Left ventricle myocardium superior (tissue), 1 donor: ENCODE measurements at places on chromosomes 5 and 9.

GRCh38 chr5:75072061-75072460, 19.7 kb upstream of the GCNT4 start:
- DNase-seq = no peak

GRCh38 chr9:93896496-93897033, 58.6 kb downstream of the BARX1 start:
- DNase-seq = no peak

GRCh38 chr5:85663708-85664031, 954.1 kb upstream of the COX7C start:
- no peak for DNase-seq

- DNase-seq = no peak
These were observed 100.4 kb upstream of the LARP1 start for GRCh38 chr5:154654486-154655371.

- no peak for DNase-seq
These were observed 88.4 kb upstream of the BOD1 start for GRCh38 chr5:173704615-173705511.

GRCh38 chr5:108212775-108213346, 169.0 kb downstream of the FBXL17 start:
- DNase-seq = no peak

DNA sequence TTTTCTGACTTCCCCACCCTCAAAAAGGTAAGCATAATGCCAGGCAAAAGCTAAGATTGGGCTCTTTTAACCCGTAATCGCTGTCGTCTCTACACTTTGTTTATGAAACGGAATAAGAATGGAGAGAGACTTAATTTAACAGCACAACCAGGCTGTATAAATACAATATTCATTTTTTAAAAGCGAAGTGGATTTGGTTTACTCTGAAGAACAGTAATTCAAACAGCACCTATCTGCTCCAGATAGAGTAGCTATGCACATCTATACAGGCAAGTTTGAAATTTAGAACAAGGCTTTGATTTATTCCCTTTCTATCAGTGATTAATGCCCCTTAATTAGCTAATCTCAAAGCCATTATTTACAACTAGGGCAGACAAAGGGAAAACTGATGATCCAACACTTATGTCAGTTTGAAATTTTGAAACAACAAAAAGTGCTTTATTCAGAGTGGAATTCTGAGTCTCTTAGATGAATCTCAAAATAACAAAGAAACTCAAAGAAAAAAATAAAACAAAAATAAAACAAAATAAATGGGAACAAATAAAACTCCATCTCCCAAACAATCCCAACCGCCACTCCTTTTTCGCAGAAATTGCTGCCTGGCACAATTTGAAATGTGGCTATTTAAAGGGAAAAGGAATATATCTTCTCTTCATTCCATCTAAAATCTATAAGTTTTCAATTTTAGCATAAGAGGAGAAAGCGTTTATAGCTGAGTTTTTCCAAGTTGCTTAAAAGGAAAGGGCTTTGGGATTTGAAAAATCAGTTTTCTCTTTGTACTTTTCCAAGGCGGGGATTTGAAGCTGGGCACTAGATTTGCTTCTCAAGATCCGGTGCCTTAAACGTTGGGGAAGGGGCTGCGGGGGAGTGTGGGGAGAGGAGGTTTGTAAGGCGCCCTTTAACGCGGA, 298.6 kb downstream of the PARP8 start:
- DNase-seq = no peak

DNA sequence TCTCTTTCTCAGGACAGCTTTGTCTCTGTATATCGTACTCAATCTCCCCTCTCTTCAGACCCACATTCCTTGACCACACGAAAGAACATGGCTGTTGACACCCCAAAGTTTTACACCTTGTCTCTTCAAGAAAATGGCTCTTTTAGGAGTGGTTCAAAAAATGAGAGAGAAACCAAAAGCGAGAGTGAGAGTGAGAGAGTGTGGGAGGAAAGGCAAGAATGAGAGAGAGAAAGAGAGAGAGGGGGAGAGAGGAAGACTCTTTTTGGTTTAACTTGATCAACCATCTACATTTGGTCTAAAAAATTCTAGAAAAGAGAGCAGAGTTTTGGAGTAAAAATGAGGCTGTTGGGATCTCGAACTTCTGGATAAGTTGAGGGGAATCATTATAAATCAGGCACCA, 581.8 kb upstream of the WWC1 start:
- no peak for DNase-seq

DNA sequence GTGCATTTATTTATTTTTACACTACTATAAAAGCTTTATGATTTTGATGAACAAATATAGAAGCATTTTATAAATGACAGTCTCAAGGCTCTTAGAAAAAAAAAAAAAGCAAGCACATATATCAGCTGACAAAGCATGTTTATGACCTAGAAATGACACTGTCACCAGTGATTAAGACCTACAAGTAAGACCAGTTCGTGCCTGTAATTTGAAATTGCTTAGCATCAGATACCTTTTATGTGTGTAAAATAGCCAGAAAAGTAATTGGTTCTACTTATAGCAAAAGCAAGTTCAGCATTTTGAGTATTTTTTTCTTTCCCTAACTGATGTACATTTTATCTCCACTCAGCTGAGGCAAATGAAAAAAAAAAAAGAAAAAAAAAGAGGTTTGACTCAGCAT, 808.4 kb downstream of the CDH18 start:
- no peak for DNase-seq

GRCh38 chr5:171484460-171484899, 65.0 kb downstream of the FGF18 start:
- DNase-seq = peak; percentile 53

DNA sequence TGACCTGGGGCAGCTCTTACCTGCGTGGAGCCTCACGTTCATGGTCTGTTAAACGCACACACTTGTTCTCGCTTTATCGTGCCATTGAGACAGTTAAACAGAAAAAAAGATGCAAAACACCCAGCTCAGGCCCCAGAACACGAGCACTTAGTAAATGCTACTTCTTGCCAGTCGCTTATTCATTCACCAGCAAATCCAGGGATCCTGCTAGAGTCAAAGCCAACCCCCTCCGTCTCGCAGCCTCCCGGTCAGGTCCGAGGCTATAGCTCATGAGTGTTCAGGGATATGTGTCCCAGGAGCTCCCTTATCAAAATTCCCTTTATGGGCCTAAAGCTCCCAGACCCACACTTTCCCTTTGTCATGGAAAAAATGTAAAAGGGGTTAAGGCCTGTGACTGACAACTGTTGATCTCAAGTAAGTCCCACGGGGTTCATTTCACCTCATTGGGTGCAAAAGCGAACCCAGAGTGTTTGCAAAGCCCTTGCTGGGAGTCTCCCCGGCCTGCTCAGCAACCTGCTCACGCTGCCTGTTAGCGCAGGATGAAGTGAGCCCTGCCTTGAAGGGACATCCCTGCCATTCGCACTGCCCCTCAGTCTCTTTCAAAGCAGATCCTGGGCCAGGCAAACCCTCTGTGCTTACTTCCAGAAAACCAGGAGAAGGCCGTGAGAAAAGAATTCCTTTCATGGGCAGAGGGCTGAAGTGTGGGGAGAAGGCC, 40.7 kb downstream of the HRH2 start:
- no peak for DNase-seq

DNA sequence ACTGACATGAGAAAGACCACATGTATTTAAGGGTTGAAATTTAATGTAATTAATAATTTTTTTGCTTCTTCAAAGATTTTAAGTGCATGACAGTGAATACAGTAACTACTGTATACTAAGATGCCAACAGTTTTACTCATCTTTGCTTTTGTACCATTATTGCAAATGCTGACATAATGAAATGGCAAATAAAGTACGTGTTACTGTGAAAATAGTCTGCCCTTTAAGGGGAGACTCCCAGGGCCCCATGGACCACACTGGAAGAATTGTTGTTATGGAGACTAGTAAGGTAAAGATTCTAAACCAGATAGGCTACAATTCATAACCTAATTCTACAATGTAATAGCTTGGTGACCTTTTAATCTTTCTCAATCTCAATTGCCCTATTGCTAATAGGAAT, 84.7 kb downstream of the NR3C1 start:
- DNase-seq = no peak

- DNase-seq = no peak
These were observed 94.2 kb downstream of the MUSK start for GRCh38 chr9:110762783-110763182.

GRCh38 chr5:133848341-133848811, 120.0 kb downstream of the C5orf15 start:
- DNase-seq = no peak

- no peak for DNase-seq
These were observed 113.4 kb upstream of the GHR start for GRCh38 chr5:42309865-42310264.

DNA sequence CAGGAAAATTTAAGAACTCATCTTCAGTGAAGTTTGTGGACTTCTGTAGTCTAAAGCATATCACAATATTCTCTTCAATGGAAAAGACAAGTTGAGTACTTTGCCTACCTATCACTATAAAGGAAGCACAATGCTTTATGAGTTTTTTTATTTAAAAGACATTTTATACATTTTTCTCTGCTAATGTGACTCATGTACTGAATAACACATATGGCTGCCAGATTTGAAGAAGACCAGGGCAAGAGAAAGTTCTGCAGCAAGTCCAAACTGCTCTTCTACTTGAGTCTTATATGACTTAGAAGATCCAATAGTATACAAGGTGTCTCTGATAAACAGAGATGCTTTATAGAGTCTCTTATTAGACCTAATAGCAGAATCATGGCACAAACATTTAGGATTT, 978.4 kb downstream of the TLE4 start:
- DNase-seq = no peak

DNA sequence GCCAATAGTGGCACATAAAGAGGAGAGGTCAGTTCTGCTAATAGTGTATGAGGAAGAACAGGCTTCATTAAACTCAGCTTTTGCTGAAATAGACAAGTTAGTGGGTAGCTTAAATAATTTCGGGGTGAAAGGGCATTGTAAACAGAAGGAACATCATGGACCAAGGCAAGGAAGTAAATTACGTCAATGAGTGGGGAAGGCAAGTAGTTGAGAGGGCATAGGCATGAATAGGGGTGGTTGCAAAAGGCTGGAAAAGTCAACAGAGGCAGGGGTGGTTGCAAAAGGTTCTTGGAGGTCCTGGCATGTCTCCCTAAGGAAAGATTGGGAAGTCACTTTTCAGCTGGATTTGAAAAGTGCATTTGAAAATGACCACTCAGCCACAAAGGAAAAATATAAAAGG, 383.3 kb upstream of the RPS23 start:
- DNase-seq = no peak

- no peak for DNase-seq
These were observed 24.0 kb upstream of the SLC12A7 start for GRCh38 chr5:1135696-1136525.

DNA sequence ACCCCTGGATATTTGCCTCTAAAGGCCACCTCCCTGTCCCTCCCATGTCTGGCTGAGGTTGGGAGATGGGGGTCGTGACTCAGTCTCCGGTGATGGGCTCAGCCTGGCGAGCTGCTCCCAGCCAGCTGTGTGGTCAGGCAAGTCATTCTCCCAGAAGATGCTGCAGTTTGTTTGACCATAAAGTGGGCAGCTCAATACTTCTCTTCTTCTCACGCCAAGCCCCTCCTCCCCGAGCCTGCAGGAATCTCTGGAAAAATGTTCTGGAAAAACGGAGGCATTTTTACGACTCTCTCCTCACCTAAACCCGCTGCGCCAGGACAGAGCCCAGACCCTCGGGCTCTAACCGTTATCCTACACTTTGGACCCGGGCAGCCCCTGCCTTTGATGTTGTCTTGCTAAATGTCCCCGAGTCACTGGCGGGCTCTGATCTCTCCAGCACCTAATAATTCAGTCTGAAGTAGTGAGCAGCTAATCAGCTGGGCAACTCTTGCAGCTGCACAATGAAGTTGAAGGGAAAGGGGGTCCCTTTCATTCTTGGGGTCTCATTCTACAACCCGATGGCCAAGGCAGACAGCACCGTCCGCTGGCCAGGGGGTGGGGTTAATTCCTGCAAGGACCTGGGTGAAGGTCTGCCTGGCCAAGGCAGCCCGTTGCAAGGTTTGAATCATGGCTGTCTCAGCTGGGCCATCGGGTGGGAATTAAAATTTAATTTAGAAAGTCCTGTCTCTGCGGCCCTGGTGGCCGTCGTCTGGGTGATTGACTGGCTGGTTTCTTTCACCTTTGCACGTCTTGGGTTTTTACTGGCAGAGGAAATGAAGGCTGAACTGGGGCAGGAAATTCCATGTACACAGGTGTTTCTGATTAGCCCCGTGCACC, 12.3 kb downstream of the DCANP1 start:
- no peak for DNase-seq

- DNase-seq = no peak
These were observed 166.4 kb downstream of the TLE1 start for GRCh38 chr9:81522716-81523551.

DNA sequence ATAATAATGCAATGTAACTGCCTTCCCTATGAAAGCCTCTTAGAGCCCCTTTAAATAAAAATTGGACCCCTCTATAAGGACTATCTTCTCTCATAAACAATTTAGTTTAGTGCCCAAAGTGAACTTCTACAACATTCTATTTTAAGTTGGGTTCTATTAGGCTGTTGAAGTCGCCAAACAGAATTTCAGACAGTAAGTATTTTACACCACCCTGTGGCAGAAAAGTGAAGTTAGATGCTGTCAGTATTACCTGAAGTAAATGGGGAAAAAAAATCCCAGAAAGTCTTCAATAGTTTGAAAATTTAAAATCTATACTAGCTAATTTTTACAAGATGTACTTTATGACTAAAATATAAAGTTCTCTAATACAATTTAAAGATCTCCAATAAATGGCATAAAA, 29.5 kb downstream of the CAAP1 start:
- no peak for DNase-seq

- DNase-seq = no peak
These were observed 476.4 kb downstream of the KDM4C start for GRCh38 chr9:7234144-7234543.

GRCh38 chr5:62791059-62791458, 212.4 kb downstream of the LRRC70 start:
- DNase-seq = no peak

GRCh38 chr9:15640121-15640520, 87.3 kb downstream of the CCDC171 start:
- DNase-seq = no peak

GRCh38 chr9:4334410-4334813, 34.5 kb upstream of the GLIS3 start:
- peak; percentile 61 for DNase-seq

- no peak for DNase-seq
These were observed 102.6 kb downstream of the ADAMTS2 start for GRCh38 chr5:179242676-179243075.

DNA sequence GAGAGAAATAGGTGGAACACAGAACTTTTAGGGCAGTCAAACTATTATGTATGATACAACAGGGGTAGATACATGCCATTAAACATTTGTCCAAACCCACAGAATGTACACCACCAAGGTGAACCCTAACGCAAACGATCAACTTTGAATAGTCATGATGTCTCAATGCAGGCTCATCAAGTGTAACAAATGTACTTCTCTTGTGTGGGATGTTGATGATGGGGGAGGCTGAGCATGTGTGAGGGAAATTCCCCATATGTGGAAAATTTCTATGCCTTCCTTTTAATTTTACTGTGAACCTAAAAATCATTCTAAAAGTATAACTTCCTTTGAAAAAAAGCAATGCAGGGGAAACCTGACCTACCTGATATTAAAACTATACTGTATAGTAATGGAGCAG, 201.4 kb upstream of the RASEF start:
- no peak for DNase-seq

- no peak for DNase-seq
These were observed 649.4 kb downstream of the CDH9 start for GRCh38 chr5:26388976-26389375.

- DNase-seq = peak; percentile 66
These were observed 29.1 kb downstream of the TSPAN17 start for GRCh38 chr5:176676361-176676824.

- no peak for DNase-seq
These were observed 312.9 kb upstream of the PRR16 start for GRCh38 chr5:120151181-120151580.

GRCh38 chr9:109852556-109852955, 72.6 kb downstream of the PALM2AKAP2 start:
- DNase-seq = no peak
